Cortex of kidney (tissue), 1 donor: ENCODE measurements at places on chromosomes 3 and 15.
A peak's percentile ranks its signal among the peaks of the same experiment; 100 is the strongest.

GRCh38 chr3:99862208-99862607 is 44.5 kb downstream of the CMSS1 start:
- DNase-seq, result no peak

- DNase-seq, result no peak
Observed at GRCh38 chr3:105845488-105845887, 23.3 kb downstream of the CBLB start.

DNA sequence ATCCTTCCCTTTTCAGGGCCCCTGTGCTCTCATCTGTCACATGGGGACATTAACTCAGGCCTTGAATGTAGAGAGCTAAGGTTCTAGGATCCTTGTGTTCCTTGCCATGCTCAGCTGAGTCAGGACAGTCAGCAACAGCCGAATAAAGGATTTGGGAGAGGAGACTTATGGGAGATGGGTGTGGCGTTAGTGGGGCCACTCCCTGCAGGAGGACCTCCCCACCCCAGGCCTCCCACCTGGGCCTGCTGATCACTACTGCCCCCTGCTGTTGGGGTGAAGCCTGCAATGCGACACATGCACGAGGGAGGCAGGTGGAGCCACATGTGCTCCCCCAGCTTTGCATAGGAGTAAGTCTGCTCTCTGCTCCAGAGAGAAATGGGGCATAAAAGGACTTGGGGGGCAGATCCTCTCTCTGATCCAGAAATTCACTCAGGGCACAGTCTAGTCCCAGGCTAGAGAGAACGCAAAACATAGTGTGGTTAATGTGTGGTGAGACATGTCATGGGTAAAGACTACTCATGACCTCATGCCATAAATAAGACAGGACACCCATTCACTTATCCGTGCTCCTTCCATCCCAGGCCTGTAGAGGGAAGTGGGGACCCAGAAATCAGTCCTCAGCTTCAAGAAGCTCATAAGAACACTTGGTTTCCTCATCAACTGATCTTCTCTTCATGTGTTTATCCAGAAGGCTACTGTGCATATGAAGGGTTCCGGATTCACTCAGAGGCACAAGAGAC is 19.4 kb downstream of the RBP1 start:
- DNase-seq, result no peak

- DNase-seq, result no peak
Observed at GRCh38 chr15:90141646-90142045, 39.4 kb upstream of the IDH2 start.

DNA sequence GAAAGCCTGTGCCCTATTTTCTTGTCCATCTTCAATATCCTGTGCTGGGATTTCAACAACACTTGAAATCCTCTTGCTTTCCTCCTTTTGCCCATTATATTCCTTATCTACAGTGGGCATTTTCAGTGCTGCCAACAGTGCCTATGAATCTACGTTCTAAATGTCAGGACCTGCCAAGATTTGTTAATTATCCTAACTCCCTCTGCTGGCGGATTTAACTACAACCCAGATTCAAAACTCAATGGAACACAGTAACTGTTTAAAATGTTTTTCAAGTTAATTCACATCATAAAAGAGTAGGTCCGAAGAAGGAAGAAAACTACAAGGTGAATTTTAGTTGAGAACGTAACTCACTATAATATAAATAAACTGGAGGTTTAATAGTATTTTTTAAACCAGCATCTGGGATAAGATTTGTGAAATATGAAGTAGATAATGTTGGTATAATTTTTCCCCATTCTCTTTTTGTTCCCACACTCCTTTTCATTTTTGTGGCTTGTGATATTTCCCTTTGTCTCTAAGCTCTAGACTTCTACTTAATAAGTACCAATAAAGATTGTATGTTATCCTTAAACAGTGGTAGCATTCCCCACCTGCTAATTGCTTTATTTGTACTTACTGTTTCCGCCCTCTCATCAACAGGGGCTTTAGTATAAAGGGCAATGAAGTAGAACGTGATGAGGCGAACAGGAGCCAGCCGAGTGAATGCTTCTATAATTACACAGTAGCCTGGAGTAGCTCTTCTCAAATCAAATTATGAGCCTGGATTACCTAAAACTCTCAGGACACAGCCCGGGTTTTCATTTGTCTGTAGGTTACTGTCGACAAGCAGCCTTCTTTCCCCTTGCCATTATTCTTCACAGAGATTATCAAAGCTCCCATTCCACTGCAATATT is 302.5 kb upstream of the ATP11B start:
- no peak for DNase-seq

- no peak for DNase-seq
Observed at GRCh38 chr3:147514366-147515160, 105.4 kb downstream of the ZIC1 start.

DNA sequence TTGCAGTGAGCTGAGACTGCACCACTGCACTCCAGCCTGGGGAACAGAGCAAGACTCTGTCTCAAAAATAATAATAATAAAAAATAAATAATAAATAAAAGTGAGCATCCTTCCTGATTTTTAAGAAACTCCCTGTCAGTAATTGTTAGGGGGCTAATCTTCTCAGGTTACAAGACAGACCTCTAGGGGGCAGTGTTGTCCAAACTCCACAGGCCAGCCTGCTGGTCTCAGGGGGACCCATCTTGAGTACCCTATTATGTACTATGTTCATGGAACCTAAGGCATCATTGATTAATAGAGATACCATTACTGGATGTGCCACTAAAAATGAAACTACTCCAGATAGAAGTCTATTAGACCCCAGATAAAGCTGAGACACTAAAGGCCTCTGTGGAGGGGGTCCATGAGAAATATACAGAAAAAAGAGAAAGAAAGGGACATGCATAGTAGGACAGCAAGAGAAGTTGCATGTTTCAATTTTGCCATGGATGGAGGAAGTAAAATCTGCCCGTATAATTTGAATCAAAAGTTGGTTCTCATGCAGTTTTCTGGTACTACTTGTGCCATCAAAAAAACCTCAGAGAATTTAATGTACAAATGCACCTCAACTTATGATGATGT is 85.5 kb upstream of the CDV3 start:
- DNase-seq, result no peak

DNA sequence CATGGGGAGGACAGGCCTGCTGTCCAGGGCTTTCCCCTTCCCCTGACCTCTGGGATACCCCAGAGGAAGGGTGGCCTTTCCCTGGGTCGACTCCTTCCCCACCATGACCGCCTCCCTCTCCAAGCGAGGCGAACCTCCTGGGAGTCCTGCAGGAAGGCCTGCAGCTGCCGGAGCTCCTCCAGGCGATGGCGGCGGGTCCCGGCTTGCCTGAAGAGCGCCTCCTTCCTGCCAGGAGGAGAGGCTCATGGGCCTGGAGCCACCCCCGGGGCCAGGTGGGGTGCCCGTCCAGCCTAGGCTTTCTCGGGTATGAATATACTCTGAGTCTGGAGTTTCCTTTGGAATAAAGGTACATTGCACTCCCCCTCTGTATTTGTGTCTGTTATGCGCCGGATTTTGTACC is 20.1 kb downstream of the PLA2G4B start:
- no peak for DNase-seq

GRCh38 chr15:77074350-77074749 is 3.4 kb upstream of the TSPAN3 start:
- no peak for DNase-seq

DNA sequence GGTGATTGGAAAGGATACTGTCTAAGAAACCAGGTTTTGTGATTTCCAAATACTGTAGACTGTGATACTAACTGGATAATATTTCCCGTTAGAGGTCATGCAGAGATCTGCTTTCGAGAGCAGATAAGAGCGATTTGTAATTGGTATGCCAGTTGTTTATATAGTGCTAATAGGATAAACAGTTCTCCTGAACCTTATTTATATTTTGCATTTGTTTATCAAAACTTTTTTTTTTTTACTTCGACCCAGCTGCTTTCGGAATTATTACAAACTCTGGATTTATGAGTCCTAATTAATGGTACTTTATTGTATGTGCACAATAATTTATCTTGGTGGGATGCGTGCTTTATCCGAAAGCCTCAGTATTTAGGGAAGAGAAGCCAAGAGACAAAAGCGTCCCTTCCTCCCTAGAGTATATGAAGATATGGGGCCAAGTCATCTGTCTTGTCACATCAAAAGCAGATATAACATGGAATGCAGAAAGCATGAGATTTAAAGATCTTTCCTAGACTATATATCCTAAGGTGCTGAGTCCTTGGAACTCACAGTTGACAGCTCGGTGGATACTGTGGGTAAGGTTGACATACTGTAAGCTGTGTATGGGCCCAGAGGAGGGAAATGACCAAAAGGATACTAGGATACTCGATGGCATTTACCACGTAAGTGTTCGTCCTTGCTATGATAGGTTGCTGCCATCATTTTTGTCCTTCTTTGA is 62.2 kb downstream of the SMAD6 start:
- no peak for DNase-seq

DNA sequence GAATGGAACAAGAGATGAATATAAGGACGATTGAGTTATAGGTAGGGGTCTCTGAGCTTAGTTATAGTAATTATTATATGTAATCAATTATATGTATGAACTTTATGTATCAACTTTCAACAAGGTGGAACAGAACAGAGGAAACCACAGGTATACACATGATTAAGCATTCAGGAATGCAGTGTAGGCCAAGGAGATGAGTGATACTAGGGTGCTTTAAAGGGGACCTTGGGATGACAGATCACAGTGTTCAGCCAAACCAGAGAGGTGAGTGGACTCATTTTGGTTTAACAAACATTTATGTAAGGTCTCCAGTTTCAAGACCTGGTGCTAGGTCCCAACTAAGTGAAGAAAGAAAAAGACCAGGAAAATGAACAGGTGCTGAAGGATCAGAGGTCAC is 895.5 kb downstream of the ROBO2 start:
- DNase-seq, result no peak

- DNase-seq, result no peak
Observed at GRCh38 chr3:193046371-193046770, 128.7 kb upstream of the MB21D2 start.

DNA sequence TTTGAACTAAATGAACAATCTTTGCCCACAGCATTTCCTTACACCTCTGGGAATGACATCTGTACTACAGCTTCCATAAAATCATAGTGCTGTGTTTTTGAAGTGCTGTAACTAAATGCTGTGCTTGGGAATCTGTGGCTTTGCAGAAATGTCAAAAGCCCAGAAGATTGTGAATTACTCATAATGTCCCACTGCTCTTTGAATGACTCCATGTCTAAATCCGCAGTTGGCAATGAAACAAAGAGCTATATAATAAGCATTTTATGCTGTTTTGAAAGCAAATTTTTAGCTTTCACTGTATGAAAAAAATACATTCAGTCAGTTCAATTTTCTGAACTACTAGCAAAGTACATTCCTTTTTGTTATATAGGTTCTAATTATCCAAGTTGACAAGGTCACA is 88.6 kb upstream of the ADAMTS17 start:
- no peak for DNase-seq

- DNase-seq, result no peak
Observed at GRCh38 chr15:71743861-71744382, 66.4 kb upstream of the NR2E3 start.

GRCh38 chr3:173583496-173583895 is 186.0 kb downstream of the NLGN1 start:
- DNase-seq, result no peak

- no peak for DNase-seq
Observed at GRCh38 chr15:39269352-39269751, 311.5 kb upstream of the THBS1 start.

- no peak for DNase-seq
Observed at GRCh38 chr15:70593795-70594194, 169.6 kb downstream of the UACA start.

DNA sequence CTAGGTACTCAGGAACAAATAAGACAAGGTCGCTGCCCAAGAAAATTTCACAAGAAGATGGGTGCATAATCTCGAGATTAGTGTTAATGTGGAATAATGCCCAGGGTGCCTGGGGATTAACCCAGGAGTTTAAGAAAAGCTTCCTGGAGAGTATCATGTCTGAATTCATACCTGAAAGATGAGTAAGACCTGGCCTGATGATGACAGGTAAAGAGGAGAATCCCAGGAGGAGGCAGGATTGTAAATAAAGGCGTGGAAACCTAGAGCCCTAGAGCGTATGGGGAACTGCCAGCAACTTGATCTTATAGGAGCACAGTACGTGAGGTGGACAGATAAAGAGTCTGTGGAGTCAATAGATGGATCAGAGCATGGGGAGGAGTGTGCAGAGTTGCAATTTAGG is 43.0 kb downstream of the ARRDC4 start:
- no peak for DNase-seq

GRCh38 chr3:194287977-194288706 is 63.0 kb downstream of the CPN2 start:
- DNase-seq, result no peak

- DNase-seq, result no peak
Observed at GRCh38 chr3:118688396-118688884, 346.2 kb downstream of the IGSF11 start.

DNA sequence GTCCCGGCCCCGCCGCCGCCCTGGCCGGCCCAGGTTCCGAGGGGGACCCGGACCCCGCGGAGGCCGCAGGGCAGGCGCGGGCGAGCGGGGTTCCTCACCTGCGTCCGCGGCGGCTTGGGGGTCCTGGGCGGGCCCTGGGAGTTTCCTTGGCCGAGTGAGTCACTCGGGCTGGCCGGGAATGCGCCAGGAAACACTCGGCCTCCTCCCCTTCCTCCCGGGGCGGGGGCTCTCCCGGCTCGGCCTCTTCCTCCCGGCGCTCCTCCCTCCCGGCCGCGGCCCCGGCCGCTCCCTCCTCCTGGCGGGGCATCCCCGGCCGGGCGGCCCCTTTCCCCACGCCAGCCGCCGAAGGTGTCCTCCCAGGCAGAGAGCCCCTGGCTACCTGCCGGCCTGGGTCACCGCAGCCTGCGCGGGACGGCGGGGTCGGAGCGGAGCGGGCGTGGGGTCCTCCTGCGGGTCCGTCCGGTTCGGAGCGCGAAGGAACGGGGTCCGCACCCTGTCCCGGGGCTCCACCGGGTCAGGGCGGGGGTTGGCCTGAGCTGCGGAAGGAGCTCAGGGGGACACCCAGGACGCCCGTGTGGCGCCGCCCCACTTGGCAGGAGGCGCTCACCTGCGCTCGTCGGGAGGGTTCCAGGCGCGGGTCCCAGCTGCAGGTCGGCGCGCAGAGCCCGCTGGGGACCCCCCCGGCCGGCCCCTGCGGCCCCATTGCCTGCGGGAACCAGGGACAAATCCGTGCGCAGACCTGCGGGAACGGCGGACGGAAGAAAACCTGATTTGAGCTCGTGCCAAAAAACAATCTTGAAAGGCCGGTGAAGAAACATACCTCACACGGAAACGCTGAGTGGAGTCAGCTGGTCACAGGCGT is at the start of gene CYFIP1:
CYFIP1 (minus strand) TSS at position 180 of the 862 bp plus-strand sequence. CDS start 33,083 bp downstream, outside the sequence.
- DNase-seq, result peak; percentile 65

- DNase-seq, result no peak
Observed at GRCh38 chr3:47096959-47097358, 67.0 kb downstream of the SETD2 start.

GRCh38 chr3:170426240-170426797 is 7.7 kb downstream of the CLDN11 start:
- no peak for DNase-seq
